ENCODE measurements at places on chromosomes 1 and 21. TPM values are rescaled to one million over a fixed set of nuclear protein-coding genes. Genes with fewer than 3 reads are reported as not detected.

DNA sequence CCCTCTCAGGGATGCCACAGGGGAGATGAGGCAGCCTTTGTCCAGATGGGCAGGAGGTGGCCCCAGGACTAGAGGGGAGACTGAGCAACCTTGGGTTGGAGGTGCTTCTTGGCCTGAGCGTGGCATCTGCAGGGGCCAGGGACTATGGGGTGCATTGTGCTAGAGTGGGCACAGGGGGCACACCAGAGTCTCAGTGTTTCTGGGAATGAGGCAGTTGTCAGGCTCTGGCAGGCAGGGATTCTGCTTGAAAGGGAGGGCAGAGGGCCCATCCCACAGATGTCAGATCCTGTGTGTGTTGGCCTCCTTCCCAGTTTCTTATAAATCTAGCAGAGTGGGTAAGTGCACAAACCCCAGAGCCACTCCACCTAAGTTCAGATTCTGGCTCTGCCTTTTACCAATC is 13.7 kb downstream of the LGR6 start:
- no peak for DNase-seq

DNA sequence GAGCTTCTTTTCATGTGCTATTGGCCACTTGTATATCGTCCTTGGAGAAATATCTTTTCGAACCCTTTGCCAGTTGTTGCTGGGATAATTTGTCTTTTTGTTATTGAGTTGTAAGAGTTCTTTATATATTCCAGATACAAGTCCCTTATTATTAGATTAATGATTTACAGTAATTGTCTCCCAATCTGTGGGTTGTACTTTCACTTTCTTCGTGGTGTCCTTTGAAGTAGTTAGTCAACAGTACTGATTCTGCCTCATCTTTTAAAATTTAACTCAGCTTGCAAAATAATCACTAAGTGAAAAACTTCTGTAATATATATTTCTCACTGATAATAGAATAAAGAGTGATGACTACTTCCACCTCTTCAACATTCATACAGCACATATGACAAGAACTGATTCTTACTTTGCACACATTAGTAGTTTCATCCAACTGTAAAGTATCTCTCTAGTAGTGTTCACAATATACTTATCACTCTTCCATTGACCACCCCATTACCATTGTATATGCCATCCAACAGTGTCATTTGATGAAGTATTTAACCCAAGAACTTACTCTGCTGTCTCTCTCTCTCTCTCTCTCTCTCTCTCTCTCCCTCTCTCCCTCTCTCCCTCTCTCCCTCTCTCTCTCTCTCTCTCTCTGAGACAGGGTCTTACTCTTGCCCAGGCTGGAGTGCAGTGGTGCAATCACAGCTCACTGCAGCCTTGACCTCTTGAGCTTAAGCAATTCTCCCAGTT is 104.2 kb upstream of the DMRTA2 start:
- no peak for DNase-seq

GRCh38 chr1:65297706-65298105 is 11.6 kb upstream of the DNAJC6 start:
- no peak for DNase-seq

GRCh38 chr1:150156868-150157603 is 7.3 kb downstream of the PLEKHO1 start:
- no peak for DNase-seq

GRCh38 chr1:76491737-76492136 is 375.5 kb upstream of the ST6GALNAC5 start:
- DNase-seq, result no peak

GRCh38 chr1:232962761-232963745 is 12.6 kb downstream of the NTPCR start:
- DNase-seq, result no peak

- DNase-seq, result peak; percentile 71
Observed at GRCh38 chr1:84698151-84699110, 8.2 kb upstream of the SSX2IP start.

- DNase-seq, result no peak
Observed at GRCh38 chr1:22654692-22655091, 1.7 kb downstream of the C1QB start.

Gene TCEA3
- total RNA-seq, result 91.1 TPM

Measured in stomach (tissue), 19 donors.